ENCODE measurements at places on chromosomes 2 and 18.

GRCh38 chr2:64023485-64024258 is 4.4 kb upstream of the VPS54 start:
- DNase-seq = no peak

GRCh38 chr2:1945819-1946218 is 201.5 kb upstream of the PXDN start:
- no peak for DNase-seq

GRCh38 chr2:176664478-176664877 is 395.2 kb downstream of the MTX2 start:
- no peak for DNase-seq

DNA sequence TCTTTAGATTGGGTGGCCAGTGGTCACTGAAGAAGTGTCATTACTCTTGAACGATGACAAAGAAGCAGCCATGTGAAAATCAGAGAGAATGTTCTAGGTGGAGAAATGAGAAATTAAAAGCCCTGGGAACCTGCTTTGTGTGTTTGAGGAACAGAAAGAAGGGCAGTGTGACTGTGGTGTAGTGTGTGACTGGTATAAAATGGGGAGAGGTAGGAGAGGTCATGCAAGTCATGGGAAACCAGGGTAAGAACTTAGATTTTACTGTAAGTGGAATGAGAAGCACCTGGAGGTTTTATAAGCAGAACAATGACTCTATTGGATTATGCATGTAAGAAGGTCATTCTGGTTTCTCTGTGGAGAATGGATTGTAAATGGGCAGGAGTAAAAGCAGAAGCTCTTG is 12.2 kb downstream of the ICOS start:
- no peak for DNase-seq

GRCh38 chr2:8984855-8985254 is 18.6 kb downstream of the MBOAT2 start:
- no peak for DNase-seq

Data from activated CD8-positive, alpha-beta memory T cell treated with anti-CD3 and anti-CD28 coated beads, Interleukin-2, amount 50 U/mL, for 48 hours (primary cell).